ENCODE measurements at places on chromosomes 5 and 9.

DNA sequence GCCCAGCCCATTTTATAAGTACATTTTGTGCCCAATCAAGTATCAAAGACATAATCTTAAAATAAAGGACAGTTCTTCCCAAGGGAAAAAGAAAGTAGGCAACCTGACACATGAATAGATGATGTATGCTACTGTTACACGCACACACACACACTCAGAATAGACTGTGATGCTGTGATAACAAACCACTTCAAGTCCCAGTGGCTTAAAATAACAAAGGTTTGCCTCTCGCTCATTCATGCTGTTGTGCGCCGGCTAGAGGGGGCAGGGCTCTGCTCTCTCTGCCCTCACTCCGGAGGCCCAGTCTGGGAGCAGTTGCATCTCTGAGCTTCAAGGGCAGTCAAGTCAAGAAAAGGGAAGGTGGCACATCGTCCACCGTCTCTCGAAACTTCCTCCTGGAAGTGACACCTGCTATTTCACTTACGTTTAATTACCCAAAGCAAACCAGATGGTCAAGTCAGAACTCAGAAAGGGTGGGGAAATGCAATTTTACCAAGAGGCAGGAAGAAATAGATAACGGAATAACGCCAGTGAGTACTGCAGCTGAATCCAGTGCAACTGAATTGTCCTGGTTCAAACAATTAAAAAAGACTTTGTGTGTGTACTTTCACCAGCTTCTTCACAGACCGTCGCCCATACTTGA lies 43.3 kb downstream of the ANKRD33B start:
- peak; percentile 78 for DNase-seq

- no peak for DNase-seq
These were observed 3.8 kb downstream of the NUP214 start for GRCh38 chr9:131129183-131129582.

GRCh38 chr9:137200311-137201204 lies at the start of gene TPRN:
Gene TPRN, minus strand, starts transcription at chr9:137200741. Its CDS starts 30 bp downstream, at chr9:137200711.
- peak; percentile 98 for DNase-seq

DNA sequence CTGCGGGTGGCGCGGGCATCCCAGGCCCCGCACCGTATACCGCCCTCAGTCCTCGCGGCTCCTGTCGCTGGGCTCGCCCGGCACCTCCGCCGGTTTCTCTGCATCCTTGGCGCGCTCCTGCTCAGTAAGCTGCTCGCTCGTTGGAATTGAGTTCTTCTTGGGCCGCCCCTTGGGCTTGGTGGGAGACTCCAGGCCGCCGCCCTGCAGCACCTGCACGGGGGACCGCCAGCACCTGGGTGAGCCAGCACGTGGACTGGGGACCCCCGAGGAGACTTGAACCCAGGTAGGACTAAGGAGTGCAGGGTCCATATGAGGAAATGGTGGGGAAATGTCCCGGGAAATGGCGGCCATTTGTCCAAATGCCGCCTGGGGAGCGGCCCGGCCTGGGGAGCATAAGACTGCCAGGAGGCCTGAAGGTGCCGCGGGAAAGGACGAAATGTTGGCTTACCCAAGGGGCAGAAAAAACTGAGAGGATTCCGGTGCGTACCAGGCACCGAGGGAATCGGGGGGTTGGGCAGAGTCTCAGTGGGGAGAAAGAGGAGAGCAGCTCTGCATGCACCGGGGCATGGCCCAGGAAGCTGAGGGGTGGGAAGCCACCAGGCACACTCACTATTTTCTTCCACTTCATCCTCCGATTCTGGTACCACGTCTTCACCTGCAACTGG lies 2.9 kb downstream of the BARX1 start:
- no peak for DNase-seq

- no peak for DNase-seq
These were observed 35.5 kb upstream of the GLRX start for GRCh38 chr5:95858023-95858461.

GRCh38 chr9:23938908-23939307 lies 112.9 kb upstream of the ELAVL2 start:
- DNase-seq, result no peak

DNA sequence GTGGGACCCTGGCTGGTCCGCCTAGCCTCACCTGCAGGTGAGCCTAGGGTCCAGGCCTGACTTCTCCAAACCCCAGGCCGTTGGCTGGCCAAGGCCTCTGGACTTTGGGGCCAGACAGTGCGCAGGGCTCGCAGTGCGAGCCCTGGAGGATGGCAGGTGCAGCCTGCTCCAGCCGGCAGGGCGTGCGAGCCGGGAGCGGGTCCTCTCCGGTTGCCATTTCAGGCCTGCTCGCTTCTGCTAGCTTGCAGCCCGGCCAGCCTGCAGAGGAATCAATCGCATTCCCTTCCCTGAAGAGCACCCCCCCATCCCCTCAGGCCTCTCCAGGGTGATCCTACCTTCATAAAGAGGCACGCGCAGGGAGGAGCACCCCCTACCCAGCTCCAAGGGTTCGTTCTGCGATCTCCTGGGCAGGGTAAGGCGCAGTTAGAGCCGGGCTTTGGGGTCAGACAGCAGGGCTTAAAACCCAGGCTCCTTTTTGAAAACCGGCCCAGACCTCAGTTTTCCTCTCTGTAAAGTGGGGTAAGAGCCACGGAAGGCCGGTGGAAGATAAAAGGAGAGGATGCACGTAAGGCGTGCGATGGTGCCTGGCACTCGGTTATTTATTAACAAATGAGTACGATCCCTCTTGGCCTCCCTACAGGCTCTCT lies 6.2 kb downstream of the BARHL1 start:
- no peak for DNase-seq

GRCh38 chr5:9529041-9529480 lies 16.8 kb downstream of the SEMA5A start:
- DNase-seq, result no peak

- no peak for DNase-seq
These were observed 91.2 kb downstream of the MTRR start for GRCh38 chr5:7960142-7960541.

DNA sequence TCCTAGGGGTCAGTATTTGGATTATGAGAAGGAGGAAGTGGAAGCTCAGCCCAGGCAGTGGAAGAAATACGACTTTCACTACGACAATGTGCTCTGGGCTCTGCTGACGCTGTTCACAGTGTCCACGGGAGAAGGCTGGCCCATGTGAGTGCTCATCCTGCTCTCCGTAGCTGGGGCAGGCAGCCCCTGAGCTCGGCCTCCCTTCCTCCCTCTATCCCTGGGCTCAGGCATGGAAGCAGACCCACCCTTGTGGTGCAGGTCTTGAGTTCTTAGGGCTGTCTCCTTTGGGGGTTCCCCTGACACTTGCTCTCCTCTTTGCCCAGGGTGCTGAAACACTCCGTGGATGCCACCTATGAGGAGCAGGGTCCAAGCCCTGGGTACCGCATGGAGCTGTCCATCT lies 180.1 kb downstream of the CACNA1B start:
- DNase-seq, result no peak

GRCh38 chr9:98219364-98219716 lies 26.9 kb upstream of the CORO2A start:
- DNase-seq, result no peak

DNA sequence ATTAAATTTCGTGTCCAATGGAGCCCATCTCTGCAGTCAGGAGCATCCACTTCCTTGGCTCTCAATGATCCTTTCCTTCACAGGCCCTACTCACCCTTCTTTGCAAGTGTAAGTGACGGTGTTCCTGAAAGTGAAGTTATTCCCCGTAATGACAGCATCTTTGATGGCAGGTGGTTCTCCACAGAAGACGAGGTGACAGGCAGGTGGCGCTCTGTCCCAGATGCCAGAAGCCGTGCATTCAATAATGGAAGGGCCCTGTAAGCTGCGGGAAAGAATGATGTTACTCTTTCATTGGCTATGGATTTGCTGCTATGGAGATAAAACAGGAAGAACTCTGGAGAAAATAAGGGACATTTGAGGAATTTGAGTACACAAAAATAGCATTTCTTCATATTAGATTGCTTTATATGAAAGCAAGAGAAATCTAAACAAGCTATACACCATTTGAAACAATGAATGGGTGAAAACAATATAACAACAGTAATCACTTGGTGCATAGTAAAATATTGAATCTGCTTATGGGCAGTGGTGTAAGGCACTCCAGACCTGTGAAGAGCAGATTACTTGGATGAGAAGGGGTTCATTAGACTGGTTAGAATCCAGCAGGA lies 89.9 kb upstream of the TXNDC8 start:
- DNase-seq, result peak; percentile 53

- DNase-seq, result no peak
These were observed 132.7 kb upstream of the TNC start for GRCh38 chr9:115250621-115251032.

DNA sequence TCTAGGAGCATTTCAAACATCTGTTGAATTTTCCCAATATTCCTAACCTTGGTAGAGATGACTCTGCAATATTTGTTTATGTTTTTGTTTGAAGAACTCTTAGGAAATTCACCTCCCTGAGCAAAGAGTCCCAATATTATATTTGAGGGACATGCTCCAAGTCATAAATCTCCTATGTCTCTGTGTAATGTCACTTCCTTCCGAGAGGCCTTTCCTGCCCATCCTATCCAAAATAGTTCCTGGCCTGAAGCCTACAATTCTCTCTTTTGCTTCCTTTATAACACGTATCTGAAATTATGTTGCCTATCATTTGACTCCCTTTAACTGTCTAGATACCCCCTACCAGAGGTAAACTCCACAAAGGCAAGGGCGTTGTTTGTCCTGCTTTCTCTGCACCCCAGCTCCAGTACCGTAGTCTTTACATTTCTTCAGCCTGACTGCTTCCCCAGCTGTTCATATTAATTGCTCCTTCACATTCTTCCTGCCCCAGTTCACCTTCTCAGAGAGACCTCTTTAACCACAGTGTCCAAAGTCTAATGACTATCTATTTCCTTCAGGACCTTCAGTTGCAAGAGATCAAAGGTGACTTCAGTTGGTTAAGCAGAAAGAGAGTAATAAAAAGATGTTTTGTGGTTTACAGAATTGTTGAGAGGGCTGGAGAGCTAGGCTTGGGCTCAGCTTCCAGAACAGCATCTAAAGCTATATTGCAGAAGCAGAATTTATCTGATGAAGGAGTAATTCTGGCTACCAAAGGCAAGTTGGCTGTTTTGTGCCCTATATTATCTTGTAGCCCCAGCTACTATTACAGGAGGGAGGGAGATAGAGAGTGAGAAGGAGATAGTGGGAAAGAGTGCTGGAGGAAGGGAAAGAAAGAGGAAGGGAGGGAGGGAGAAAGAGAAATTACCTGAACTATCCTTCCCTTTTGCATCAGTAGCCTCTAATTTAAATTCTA lies 109.3 kb upstream of the TMEM161B start:
- no peak for DNase-seq
